ENCODE measurements at places on chromosomes 11 and 22.

- DNase-seq: no peak
Measured at GRCh38 chr11:22764735-22765134, 64.9 kb downstream of the SVIP start.

DNA sequence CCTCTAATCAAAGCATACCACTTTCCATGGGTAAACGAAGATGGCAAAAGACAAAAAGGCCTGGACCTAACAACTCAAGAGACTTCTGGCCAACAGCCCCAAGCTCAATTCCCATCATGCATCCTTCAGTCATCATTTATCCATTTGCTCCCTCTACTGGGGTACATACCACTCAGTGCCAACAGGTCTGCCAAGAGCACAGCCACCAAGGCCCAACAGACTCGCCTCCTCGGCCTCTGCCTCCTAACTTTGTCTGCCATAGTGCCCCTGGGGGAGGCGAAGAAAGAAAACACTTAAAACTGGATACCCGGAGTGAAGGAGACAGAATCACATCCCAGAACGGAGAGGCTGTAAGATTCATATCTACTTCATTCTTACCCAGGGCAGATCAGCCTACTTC, 1.1 kb downstream of the HYOU1 start:
- DNase-seq: peak; percentile 42

GRCh38 chr11:37972691-37973090, 1374.7 kb upstream of the RAG2 start:
- no peak for DNase-seq

GRCh38 chr22:30297991-30298701, 8.8 kb upstream of the CASTOR1 start:
- no peak for DNase-seq

DNA sequence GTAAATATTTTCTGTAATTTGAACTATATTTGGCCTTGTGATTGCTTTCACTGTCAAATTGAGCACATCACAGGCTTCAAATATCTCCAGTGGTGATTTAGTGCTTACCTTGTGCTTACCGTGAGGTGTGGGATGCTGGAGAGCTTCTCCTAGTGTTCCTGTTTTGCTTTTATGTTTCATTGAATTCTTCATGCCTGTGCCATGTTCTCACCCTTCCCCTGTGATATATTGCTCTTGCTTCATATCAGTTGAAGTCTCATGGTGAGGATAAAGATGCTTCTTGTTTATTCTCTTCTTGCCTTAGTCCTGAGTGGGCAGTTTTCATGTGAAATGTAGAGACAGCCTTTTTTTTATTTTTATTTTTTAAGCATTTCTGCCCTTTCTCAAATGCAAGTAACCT, 198.0 kb upstream of the PDGFD start:
- no peak for DNase-seq

- peak; percentile 79 for DNase-seq
Measured at GRCh38 chr11:103842795-103843194, 193.6 kb upstream of the DDI1 start.

- peak; percentile 47 for DNase-seq
Measured at GRCh38 chr11:95788921-95789505, 569 bp downstream of the FAM76B start.

- DNase-seq: peak; percentile 60
Measured at GRCh38 chr22:45757068-45757467, 85.4 kb downstream of the ATXN10 start.

DNA sequence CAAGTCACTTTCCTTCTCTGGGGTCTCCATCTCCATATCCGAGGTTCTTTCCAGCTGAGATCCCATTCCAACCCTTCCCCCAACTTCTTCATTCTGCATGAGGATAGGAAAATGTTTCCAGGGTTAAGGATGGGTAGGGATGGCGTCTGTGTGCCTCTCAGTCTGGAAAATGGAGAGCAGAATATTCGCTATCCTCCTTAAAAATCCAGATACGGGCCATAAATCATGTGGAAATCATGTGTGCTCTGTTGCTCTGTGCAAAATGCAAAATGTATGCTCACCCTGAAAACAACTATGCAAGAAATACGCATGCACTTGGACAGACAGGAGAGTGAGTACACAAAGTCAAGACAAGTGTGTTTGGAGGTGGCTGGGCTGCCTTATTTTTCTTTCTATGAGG, 3.2 kb downstream of the CREB3L1 start:
- no peak for DNase-seq

DNA sequence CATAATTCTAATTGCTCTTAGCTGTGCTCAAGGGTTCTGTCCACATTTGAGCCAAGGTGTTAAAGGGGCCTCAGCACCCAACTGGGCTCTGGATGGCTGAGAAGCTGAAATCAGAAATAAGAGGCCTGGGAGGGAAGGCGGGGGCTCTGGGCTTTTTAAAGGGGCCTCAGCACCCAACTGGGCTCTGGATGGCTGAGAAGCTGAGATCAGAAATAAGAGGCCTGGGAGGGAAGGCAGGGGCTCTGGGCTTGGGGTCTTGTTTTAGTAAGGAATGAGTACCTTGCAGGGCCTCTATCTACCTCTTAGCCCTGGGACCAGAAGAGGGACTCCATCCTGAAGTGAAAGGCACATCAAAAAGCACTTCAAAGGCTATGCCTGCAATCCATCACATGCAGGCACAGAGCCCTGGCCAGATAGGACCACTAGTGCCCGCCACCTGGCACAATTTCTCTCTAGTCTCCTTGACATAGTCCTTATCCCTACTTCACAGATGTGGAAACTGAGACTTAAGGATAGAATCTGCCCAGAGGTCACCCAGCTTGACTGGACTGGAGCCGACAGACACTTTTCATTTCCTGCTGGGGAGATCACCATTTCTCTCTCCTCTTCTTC, 35.6 kb downstream of the DKK3 start:
- DNase-seq: no peak

DNA sequence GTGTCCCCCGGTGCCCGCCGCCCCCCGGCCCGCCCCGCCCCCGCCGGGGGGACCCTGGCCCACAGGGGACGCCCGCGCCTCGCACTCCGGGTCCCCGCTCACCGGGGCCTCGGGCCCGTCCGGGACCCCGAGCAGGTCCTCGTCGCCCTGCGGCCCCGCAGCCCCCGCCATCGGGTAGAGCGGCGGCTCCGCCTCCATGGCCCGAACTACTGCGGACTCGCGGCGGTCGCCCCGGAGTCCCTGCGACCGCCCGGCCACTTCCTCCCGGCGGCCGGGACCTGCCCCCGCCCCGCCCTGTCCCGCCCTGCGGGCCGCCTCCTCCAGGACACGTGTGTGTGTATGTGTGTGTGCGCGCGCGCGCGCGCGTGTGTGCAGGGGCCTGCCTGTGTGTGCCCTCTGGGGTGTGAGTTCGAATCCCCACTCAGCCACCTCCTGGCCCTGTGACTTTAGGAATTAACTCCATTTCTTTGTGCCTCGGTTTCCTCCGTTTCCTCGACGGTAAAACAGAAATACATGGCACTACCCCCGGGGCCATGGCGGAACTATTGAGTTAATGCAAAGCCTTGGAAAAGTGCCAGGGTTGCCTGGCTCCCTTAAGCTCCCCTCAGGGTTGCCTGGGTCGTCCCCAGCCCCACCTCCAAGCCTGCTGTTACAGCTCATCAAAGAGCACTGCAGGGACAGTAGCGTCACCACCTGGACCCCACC, at the start of gene UNC93B1:
TSS of gene UNC93B1 (minus strand) at position 252 of the 705 bp plus-strand sequence. CDS start at position 198, 54 bp downstream.
- DNase-seq: peak; percentile 86

DNA sequence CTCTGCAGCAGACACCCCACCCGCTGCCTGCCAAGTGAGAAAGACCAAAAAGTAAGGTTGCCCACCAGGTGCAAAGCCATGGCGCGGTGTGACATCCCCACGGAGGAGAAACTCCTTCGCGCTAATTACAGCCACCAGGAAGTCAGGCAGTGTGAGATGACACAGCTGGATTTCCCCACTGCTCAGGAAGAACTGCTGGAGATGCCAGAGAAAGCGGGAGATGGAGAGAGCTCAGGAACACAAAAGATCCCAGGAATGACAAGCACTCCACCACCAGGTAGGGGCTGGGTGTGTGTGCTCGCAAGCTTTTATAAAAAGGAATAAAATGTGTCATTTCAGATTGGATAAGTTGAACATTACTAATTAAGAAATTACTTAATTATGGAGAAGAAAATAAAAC, 292.7 kb downstream of the OPCML start:
- DNase-seq: no peak

DNA sequence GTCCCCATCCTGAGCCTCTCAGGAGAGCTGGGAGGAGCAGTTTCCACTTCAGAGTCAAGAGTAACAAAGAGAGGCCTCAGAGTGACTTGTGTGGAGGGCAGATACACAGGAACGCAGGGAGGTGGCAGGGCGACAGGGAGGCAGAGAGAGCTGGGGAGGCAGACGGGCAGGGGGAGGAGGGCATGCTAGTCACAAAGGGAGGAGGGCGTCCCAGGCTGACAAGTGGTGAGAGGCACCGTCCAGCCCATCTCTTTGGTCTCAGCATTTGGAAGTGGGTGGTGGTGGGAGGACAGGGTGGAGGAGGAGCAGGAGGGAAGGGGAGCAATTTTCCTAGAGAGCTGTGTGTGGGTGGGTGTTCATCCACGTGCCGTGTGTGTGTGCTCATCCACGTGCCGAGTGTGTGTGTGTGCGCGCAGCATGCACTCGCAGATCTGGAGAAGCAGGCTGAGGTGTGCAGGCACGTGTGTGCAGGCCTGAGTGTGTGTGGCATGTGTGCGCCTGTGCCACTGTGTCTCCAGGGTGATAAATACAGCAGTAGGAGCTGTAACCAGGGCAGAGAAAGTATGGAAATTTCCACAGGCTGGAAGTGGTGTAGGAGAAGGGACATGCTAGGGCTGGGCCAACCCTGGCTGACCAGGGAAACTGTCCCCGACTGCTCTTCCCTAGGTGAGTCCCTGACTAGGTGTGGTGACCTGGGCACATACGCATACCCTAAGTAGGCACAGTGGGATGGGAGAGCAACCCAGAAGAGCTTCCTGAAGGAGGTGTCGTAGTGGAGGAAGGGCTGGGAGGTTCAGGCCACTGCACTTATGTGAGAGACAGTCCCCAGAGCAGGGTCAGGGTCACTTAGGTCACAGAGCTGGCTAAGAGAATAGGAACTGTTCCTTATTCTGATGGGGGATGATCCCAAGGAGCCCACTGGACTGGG, 7.3 kb upstream of the PDE2A start:
- peak; percentile 13 for DNase-seq

- DNase-seq: no peak
Measured at GRCh38 chr11:46267930-46268329, 9.5 kb upstream of the CREB3L1 start.

- no peak for DNase-seq
Measured at GRCh38 chr11:77046060-77046501, 11.9 kb downstream of the B3GNT6 start.

GRCh38 chr11:17558916-17559315, 11.9 kb downstream of the OTOG start:
- no peak for DNase-seq

GRCh38 chr11:7974668-7975067, 9.4 kb upstream of the NLRP10 start:
- peak; percentile 24 for DNase-seq

DNA sequence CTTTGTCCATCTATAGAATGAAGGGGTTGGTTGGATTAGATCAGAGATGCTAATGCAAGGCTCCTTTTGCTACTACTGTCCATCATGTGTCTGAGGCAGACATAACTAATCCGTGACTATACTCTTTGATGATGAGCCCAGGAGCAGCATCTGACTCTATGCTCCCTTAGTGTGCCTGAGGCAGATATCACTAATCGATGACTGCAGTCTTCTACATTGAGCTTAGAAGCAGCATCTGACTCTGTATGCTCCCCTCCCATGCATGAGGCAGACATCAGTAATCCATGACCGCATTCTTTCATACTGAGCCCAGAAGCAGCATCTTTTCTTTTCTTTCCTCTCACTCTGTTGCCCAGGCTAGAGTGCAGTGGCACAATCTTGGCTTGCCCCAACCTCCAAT, 4.2 kb downstream of the TCN2 start:
- DNase-seq: no peak

DNA sequence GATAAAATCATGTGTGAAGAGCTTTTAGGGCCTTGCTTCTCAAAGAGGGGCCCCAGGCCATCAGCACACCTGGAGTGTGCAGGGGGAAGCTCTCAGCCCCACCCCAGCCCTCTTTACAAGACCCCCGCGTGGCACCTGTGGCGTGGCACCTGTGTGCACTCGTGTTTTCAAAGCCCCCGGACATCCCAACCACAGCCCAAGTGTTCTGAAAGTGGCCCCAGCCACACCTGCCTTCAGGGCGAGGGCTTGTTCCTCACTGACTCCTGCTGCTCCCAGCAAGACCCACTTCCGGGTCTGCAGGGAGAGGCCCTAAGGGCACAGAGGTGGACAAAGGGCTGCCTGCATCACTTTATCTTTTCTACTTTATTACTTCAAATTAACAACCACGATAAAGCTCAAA, 17.5 kb upstream of the TMEM184B start:
- no peak for DNase-seq

DNA sequence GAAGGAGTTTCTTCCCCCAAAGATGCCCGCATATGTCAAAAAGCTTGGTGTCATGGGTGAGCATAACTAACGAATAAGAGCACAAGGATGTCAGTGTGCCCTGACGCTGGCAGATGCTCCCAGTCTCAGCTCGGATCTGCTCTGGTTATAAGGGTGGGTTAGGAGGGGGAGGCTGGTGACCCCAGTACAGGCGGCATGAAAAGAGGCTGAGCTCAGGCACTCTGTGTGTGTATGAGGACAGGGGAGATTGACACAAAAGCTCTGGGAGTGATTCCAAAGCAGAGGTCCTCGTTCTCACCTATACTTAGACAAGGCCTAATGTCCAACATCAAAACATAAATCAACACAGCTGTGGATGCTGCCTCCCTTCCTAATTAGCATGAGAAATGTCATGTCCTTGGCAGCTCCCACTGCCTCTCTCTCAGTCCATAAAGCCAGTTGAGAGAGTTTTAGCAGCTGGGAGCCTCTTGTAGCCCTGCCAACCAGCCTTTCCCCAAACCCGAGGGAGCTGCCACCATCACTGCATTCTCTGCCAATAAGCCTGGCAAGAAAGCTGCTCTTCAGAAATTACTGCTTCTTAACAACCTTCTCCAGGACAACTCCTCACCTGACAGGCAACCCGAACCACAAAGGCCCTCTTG, 59.8 kb downstream of the SC5D start:
- no peak for DNase-seq

GRCh38 chr22:20519558-20519957, 12.1 kb downstream of the MED15 start:
- DNase-seq: no peak

GRCh38 chr11:55714982-55715888, 53.2 kb downstream of the OR4C6 start:
- no peak for DNase-seq

GRCh38 chr11:14812757-14813156, 79.3 kb downstream of the CYP2R1 start:
- no peak for DNase-seq

- no peak for DNase-seq
Measured at GRCh38 chr11:73461964-73462363, 85.8 kb downstream of the RELT start.

Measured in AG10803 (cell line).